ENCODE measurements at places on chromosomes 3 and 15. TPM values are rescaled to one million over a fixed set of nuclear protein-coding genes. Genes with fewer than 3 reads are reported as not detected.

The ITPKA gene
- 40.7 TPM for polyA plus RNA-seq

DNA sequence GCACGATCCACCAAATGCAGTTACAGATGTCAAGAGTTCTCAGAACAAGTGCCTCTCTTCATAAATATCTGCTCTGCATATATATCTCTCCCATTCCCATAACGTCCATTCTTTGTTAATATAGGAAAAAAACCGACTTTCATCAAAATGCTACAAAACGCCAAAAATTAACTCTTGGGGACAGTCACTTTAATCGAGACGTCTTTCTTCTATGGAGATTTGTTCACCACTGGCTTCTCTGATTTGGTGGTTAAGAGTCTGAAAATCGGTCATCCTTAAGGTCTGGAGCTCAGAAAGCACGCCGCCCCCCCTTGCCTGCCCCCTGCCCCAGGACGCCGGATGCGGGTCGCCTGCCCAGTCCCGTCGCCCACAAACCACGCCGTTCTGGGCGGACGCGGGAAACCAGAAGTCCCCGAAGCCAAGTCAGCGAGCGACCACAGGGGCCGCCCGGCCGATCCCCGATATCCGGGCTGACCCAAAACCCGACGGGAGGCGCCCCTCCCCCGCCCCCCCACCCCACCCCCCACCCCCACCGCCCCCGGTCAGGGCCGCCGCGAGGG is 252.7 kb downstream of the TJP1 start:
- DNase-seq, result no peak

The VGLL3 gene
- 7.4 TPM for polyA plus RNA-seq

GRCh38 chr3:65633018-65633638 is 405.6 kb downstream of the MAGI1 start:
- DNase-seq, result no peak

DNA sequence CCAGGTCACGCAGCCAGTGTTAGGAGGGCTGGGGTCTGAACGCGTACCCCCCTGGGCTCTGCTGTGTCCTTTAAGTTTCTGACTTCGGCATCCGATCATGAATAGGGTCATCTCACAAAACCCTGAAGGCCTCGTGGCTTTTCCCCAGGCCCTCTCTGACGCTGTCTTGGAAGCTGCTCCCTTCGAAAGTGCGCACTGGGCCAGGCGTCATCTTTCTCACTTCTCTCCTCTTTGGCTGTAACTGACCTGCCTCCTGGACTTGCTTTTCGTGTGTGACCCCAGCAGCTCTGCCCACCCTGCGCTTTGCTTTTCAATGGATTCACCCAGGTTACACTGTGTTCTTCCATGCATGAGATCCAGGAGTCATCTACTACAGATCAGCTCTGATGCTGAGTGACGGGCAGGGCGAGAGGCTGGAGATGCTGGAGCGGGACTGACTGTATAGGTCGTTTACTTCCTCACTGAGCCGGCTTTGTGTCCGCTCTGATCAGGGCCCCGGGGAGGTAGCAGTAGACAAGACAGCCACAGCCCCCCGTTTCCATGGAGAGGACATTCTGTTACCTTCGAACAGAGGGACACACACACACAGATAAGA is 45.0 kb upstream of the PCSK6 start:
- DNase-seq, result no peak

GRCh38 chr3:119228373-119229145 is 12.1 kb downstream of the B4GALT4 start:
- DNase-seq, result no peak

The FYTTD1 gene
- polyA plus RNA-seq, result 40.8 TPM
